ENCODE measurements at places on chromosomes 7 and 10.

DNA sequence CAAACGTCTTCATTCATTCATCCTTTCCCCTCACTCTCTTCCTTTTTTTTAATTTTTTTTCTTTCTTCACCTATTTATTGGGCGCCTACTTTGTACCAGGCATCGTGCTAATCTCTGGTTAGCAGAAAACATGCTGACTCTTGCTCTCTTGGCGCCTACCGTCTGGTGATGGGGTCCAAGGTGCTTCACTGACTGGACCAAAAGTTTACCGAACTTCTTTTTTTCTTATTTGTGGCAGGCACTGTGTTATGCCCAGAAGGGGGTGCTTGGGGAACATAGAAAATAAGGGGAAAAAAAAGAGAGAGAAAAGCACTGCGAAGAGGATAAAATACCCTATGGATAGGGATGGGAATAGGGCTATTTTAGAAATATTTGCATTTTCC, 505 bp upstream of the FAM204A start:
- DNase-seq = no peak

- no peak for DNase-seq
Measured at GRCh38 chr10:17196573-17196972, 4.9 kb downstream of the TRDMT1 start.

DNA sequence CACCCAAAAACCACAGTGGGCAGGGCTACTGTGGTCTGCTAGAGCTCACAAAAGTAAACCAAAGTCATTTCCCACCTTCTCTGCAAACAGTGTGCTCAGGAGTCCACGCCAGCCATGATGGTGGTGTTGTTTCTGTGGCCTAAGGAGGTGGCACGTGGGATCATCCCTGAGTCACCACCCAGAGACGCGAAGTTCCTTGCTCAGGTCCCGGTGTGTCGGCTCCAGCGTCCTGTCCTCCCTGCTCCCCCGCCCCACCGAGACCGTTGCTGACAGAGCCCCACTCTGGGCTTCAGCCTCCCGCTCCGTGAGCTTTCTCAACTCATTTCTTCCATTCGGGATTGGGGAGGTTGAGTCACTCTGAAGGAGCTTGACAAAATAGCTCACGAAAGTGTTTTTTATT, 118.7 kb downstream of the NPTX2 start:
- DNase-seq = no peak

DNA sequence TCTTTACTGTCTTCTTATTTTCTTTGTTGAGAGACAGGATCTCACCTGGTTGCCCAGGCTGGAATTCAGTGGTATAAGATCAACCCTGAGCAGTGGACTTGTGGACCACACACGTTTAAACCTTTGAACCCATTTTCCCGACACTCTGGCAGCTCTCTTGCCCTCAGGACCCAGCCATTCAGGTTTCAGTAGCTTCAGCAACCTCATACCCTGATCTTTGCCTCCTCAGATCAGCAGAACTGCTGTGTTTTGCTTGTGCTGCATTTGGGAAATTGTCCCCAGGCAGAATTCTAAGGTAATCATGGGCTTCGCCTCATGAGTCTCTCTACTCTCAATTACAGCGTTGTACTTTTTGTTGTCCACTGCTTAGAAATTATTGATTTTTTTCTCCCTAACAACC, 317.6 kb upstream of the KIAA1217 start:
- no peak for DNase-seq

DNA sequence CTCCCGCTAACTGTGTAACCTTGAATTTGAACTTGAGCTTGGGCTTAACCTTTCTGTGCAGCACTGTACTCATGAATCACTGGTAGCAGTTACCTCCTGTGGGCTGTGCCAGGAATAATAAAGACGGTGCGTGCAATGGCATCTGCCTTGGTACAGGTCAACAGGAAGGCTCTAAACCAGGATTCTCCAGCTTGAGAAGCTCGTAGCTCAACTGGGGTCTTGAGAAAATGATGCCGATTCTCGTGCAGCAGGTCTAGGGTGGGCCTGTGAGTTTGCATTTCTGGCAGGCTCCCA, 112.5 kb upstream of the ANLN start:
- no peak for DNase-seq

- DNase-seq = no peak
Measured at GRCh38 chr7:121908042-121908441, 35.1 kb downstream of the PTPRZ1 start.

GRCh38 chr7:134646425-134647305, at the start of gene BPGM:
Gene BPGM (plus strand): TSS chr7:134646853. CDS start chr7:134661508, 14,655 bp downstream.
- DNase-seq = peak; percentile 100

DNA sequence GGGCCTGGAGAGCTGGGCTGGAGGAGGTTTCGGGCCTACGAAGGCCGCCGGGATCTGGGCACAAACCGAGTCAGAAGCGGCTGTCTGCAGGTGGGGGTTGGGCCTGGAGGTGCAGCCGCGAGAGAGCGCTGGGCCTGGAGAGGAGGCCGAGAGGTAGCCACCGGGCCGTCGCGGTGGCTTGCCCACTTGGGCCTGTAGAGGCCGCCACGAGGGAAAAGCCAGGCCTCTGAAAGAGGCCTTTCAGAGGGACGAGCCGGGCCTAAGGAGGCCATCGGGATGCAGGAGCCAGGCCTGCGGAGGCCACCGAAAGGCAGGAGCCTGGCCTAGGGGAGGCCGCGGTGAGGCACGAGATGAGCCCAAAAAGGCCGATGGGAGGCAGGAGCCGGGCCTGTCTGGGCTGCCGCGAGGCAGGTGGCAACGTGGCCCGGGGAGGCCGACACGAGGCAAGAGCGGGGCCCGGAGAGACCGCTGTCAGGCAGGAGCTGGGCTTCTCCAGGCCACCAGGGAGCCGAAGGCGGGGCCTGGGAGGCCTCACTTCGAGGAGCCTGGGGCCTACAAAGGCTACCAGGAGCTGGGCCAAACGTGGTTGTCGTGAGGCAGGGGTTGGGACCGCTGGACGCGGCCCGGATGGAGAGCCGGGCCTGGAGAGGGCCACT, 25.6 kb downstream of the MDH2 start:
- DNase-seq = no peak

GRCh38 chr10:84224411-84225028, 824 bp downstream of the LRIT2 start:
- peak; percentile 62 for DNase-seq

DNA sequence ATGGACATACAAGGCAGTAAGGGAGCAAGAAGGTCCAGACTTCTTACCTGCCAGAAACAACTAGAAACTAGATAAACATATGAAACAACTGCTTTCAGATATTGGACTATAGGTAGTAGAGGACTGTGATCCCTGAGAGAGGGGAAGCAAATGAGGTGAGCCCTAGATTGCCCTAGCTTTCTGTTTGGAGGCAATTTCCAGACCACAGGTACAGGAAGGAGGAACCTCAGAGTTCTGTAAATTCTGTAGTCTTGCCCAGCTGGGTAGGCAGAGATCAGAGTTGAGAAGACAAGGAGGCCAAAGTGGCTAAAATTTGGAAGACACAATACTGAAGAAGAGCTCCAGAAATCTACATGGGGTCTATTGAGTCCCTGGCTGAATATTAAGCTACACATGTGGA, 21.0 kb downstream of the CDK6 start:
- DNase-seq = no peak

- no peak for DNase-seq
Measured at GRCh38 chr10:118793545-118793944, 38.8 kb upstream of the CACUL1 start.

DNA sequence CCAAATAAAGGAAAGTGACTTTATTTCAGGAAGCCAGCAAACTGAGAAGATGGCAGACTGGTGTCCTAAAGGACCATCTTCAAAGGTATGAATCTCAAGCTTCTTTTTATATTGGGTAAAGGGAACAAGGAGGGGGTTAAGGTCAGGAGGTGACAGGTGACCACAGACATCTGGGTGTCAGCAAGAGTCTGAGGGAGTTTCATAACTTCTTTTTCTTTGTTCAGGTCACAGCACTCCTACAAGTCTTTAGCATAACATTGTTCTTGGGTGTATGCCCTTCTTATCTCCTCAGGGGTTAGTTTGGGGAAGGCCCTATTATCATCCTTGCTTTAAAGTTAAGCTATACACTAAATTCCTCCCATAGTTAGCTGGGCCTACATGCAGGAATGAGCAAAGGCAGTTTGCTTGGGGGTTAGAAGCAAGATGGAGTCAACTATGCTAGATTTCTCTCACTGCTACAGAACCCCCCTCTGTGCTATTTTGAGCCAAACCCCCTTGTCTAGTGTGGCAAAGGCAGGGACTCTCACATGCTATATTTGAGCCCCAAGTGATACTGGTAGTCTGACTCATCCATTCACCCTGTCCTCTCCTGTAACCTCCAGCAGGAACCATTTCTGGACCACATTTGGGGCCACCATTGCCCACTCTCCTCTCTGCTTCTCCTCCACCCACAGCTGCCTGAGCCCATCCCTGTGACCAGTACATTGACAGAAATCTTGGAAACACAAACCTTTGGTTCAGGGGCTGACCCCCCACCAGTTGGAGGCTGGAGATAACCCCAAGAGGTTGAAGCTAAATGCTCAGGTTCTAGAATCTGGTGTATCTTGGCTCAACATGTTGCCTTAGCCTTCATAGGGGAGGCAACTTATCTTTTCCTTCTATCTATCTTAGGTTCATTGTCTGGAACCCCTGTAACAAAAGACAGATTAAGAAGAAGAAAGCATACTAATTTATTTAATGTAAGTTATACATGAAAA, 55.5 kb upstream of the LRGUK start:
- DNase-seq = no peak

GRCh38 chr10:114143160-114143559, 30.8 kb downstream of the CCDC186 start:
- no peak for DNase-seq

GRCh38 chr7:95059842-95060313, 152.5 kb downstream of the PPP1R9A start:
- DNase-seq = no peak

DNA sequence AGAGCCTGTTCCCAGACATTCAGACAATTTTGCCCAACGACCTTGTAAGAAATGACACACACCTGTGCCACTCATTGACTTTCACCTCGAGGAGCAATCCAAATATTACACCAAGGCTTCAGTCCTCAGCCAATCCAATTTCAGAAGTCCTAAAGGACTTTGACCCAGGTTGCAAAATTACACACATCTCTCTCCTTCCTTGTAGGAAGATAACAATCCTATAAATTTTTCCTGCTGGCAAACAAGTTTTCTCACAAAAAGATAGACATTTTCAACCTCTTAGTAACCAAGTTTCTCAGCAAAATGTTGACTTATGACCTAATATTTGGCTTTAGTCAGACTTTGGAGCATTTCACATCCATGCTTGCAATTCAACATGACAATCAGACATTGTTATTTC, 745.0 kb downstream of the GRID1 start:
- no peak for DNase-seq

DNA sequence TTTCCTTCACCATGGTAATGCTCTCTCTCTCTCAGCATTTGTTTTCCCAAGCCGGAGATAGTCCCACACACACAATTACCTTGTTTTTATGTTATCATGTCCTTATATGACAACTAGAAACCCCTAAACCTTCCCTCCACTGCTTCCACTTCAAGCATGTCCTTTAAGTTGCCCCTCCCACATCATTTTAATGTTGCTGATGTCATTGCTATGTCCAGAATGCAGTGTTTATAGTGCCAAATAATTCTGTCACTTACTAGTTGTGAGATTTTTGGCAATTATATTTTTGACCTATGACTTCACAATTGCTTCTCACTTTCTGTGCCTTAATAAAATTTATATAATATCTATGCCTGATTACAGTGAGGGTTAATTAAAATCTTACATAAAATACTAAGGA, 645.9 kb downstream of the XPNPEP1 start:
- DNase-seq = no peak

DNA sequence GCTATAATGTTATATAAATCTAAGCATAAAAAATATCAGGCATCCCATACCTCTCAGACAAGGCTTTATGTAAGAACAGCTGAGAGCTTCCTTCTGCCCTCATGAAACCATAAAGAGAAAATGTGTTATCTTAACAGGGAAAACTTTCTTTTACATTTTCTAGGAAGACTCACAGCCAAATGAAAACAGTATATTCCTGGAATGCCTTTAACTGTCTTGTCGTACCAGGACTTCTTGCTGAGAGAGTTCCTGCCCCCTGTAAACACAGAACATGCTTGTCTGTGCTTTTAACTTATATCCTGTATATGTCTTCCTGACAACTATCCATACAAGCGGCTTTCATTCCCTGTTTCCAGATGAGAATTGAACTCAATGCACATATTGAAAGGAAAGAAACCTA, 64.8 kb upstream of the AHR start:
- no peak for DNase-seq

- DNase-seq = no peak
Measured at GRCh38 chr7:55304018-55304762, 60.9 kb upstream of the LANCL2 start.

DNA sequence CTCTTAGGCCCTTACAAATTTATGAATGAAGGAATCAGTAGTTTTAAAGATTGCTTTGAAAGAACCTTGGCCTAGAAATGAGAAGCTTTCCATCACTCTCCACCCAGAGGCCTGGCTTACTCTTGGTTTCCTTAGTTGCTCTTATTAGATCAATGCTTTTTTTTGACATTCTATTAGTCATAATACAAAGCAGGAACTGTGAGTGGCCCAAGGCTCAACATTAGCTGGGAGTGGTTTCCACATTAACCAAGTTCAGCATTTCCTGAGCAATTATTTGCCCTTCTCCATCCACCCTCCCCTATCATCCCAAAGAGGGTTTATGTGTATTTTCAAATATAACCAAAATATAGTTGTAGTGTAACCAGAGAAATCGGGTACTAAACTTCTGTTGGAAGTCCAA, 103.4 kb upstream of the FAM204A start:
- no peak for DNase-seq

DNA sequence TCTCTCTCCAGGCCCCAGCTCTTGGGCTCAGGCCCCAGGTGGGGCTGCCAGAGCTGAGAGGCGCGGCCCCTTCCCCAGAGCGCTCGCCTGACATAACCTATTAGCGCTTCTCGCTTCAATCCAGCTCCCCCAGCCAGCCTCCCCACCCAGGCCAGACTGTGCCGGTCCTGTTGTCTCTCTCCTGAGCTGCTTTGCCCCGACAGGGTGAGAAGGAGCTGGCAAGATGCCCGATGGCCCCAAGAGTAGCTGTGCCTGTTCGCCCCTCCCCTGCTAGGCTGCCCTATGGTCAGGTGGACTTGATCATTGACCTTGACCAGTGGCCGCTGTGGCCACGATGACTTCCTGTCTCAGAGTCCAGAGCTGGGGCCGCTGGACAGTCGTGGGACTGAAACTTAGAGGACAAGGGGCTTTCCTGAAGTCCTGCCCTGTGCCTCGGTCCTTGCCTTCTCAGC, 9.1 kb downstream of the TMEM270 start:
- no peak for DNase-seq

DNA sequence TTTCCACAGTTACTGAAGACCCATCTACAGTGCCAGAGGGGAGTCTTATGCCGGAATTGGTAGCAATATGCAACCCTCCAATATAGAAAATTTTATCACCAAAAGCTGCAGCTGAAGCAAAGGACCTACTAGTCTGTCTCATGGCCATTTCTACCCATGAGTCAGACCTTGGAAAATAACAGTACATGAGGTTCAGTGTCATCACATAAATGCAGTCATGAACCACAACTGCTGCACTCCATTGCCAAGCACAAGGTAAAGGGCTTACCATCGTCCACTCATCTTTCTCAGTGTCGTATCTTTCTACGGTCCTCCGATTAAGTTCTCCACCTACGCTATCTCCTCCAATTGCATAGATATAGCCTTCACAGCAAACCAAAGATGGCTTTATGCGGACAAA, 21.8 kb downstream of the KBTBD2 start:
- DNase-seq = no peak

Data from neuronal stem cell (in vitro differentiated cells).